ENCODE measurements at places on chromosomes 3 and 15.

DNA sequence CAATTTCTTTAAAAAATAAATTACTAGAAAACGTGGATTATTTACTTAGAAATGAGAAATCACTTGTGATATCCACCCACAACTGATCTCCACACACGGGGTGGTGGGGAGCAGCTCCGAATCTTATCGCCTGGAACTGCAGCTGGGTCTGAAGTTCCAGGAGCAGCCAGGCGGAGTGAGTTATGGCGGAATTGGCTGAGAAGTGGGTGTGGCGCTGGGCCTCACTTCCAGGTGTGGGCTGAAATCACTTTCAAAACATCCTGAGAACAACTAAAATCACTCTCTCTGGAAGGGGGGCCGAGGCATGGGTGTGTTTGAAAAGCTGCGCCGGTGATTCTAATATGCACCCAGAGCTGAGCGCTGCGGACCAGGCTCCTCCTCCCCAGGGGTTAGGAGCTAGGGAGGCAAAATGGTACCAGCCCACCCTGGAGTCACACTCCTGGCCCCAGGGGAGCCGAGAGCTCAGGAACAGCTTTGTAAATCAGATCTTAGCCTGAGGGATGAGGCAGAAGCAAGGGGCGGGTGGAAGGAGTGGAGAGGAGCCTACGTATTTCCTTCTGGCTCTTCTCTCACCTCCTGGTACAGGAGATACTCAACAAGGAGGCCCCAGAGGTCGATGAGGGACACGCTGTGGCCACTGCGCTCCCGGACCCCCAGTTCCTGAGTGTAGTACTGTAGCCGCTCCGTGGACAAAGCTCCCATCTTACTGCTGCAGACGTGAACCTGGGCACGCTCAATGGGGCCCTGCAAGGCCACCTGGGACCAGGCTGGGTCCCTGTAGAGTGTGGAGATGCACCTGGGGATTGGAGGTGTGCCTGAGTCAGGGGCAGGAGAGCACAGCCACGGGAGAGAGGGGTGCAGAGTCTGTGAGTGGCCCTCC is 9.6 kb downstream of the PLA2G4F start:
- no peak for DNase-seq

DNA sequence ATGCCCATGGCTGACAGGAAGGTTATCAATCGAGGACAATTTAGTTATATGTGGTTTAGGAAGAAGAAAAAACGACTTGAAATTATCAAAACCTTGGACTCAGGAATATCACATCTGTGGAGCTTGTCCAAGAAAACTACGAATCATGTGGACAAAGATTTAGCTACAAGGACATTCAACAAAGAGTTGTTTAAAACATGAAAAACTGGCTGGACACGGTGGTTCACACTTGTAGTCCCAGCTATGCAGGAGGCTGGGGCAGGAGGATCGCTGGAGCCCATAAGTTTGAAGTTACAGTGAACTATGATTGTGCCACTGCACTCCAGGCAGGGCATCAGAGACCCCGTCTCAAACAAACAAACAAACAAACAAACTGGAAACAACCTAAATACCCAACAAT is 142.4 kb downstream of the MAGI1 start:
- no peak for DNase-seq

DNA sequence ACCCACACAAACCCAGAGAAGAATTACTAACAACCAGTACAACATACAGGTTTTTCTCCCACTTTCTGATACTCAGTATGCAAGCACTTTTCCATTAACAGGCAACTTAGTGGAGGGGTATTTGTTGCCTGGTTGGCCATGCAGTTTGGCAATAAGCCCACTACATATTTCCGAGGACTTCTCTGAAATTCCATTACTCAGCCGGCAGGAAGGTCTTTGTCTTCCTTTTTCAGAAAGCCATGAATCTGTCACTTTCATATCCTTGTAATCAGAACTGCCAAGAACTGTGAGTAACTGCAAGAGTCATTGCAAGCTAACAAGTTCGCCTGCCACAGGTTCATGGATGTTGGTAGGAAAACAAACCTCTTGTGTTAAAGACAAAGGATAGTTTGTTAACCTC is 422.3 kb upstream of the ROBO1 start:
- DNase-seq: no peak

- no peak for DNase-seq
Measured at GRCh38 chr15:60563539-60564404, 84.8 kb upstream of the ICE2 start.

DNA sequence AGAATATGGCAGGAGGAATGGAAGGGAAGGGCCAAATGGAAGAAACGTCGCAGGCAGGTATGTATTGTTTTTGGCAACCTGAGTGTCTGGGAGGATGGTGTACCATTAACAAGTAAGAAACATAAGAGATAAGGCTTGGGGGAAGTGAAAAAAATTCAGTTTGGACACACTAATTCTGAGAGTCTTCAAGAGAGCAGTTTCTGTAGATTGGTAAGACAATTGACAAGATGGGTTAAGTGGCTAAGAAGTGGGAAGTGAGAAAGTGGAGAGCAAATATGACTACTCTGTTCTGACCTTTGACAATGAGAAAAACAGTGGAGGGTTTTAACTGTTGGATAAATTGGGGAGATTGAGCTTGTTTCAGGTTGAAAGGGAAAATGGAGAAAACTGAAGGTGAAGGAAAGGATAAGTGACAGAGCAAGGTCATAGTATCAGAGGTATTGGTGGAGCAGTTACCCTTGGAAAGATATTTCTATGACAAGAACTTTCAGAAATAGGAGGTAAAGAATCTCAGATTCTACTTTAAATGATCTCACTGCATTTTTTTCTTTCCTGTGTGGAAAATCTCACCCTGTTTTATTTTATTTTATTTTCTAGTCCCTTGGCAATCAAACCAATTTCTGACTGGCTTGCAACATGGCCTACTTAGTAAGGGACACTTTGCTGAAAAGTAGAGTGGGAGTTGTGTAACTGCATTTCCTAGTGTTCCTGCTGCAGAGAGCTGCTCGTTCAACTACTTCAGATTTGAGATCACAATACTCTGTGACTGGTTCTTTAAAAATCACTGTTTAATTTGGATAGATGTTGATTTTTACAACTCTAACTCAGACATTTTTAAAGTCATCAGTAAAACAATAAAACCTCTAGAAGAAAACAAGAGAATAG is 23.1 kb upstream of the GABPB1 start:
- peak; percentile 70 for DNase-seq

DNA sequence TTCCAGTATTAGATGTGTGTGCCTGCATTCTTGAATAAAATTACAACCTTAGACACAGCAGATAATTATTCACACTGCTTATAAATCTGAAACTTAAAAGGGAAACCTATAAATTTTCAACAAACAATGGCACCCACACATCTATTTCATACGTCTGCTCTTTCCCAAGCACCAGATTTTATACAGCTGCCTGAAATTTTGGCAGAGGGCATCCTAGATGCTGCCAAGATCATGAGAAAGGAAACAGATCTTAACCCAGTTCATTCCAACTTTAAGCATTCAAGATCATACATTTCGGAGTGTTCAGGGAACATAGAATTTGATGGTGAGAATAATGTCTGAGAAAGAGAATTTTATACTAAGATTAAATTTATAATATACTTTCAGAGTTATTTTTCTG is 53.1 kb downstream of the CLDN1 start:
- DNase-seq: no peak

- no peak for DNase-seq
Measured at GRCh38 chr3:100288288-100288894, 27.6 kb downstream of the TBC1D23 start.

DNA sequence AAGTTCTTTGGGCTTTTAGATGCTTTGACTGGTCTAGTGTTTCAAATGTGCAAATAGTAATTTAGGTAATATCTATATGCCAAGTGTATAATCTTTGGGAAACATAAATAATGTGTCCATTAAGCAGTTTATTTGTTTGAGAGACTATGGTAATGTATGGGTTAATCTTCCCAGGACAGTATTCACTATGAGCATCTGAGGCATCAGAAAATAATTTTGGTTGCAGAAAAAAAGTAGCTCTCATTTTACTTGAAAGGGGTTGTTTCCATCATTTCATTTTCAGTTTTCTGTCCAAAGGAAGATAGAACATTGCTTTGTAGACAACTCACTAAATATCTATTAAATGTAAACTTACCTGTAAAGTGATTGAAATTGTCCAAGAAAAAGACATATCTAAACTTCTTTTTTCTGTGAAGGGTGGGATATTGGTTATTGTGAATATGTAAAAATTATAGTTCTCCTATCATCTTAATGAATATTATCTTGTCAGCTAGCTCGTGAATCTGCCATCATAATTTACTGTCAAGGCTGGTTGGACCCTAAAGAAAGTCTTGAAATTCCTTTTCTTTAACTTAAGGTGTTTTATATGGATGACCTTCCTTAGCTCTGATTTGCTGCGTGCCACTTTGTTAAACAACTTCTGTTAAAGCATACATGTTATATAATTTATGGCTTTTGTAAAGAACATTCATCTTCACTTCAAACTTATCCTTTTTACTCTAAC is 108.8 kb downstream of the EPHA3 start:
- DNase-seq: no peak

DNA sequence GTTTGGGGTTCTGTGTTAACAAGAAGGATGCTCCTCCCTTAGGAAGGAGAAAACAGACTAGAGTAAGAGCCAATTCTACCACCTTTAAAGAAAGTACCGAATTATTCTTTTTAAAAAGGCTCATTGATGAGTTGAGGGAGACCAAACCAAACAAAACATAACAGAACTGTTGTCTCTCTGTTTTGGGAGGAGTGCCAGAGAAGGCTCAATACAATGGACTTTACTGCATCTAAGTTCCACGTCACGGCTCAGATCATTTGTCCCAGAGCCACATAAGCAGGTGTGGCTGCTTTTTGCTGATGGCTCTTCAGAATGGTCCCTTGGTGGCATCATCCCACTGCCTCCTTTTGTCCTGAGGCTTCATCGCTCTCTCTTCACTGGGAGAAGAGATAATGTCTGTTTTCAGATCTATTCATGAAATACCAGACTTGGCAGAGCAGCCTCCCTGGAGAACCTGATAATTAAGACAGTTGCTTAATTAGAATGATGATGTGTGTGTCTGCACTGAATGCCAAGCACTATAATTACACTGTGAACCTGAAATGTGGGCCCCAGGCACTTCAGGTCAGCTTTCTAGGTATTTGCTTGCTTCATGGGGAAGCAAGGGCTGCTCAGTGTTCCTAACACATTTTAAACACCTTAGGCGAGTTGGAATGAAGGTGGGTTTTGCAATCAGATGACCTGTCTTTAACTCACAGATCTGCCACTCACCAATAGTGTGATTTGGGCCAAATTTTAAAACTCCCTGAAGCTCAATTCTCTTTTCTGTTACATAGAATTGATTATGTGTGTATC is 335.2 kb upstream of the MCTP2 start:
- no peak for DNase-seq

DNA sequence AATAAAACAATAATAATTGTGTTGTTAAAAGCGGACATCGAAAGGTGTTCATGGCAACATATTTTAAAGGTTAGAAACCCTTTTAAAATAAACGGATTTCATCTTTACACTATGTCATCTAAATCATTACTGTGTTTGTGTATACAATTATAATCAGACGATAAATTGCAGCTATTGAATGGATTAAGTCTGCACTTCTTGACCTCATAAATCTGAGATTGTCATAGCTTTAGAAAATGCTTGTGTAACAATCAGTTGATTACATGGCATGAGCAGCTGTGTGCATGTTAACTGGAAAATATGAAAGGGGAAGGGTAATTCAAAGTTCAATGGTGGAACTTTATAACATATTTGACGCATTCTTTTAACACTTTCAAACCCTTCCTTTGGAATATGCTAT is 152.4 kb upstream of the MDFIC2 start:
- no peak for DNase-seq

- DNase-seq: no peak
Measured at GRCh38 chr3:187833799-187834578, 88.7 kb upstream of the BCL6 start.

DNA sequence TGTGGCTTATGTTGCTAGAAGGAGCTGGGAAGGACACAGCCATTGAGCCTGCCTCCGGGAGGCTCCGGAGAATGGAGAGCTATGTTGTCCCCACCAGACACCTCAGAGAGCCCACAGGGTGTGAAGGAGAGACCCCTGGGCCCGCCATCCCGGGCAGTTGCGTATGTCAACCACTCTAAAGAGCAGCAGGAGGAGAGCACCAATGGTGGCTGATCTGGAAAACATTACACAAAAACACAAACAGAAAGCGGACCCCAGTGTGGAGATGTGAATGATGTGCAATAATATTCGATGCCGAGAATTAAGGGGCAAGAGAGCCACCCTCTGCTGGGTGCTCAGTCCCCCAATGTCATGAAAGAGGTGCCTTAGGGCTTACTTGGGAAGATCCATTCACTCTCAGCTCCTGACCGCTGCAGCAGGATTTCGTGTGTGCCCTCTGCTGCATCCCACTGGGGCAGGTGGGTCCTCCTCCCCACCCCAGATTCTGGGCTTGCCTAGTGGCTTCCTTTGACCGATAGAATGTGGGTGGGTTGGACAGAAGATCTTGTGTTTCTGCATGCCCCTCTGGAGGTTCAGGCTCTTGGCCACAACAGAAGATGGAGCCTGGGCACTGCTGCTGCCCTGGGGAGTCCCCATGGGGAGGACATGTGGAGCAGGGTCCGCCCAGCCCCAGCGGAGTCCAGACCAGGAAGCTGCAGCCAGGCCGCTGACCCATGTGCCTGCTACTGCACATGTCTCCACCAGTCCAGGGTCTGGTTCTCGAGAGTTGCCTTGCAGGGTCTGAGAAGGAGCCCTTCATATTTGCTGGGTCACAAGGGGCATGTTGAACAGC is 245.3 kb downstream of the OCA2 start:
- no peak for DNase-seq

DNA sequence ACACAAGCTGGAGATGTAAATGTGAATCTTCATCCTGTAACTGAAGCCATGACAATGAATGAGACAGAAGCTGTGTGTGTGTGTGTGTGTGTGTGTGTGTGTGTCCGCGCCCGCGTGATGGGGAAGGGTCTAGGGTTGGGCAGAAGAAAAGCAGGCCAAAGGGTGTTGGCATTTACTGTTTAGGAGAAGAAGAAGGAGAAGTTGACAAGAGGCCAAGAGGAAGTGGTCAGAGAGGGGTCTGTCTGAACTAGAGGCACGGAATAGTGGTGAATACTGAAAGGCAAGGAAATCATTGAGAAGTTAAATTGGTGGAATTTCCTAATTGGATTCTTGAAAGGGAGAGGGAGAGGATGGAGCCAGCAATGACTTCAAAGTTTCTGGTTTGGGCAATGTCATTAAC is 5.6 kb upstream of the NCEH1 start:
- DNase-seq: no peak

- DNase-seq: no peak
Measured at GRCh38 chr3:48232734-48233133, 8.2 kb upstream of the ZNF589 start.

DNA sequence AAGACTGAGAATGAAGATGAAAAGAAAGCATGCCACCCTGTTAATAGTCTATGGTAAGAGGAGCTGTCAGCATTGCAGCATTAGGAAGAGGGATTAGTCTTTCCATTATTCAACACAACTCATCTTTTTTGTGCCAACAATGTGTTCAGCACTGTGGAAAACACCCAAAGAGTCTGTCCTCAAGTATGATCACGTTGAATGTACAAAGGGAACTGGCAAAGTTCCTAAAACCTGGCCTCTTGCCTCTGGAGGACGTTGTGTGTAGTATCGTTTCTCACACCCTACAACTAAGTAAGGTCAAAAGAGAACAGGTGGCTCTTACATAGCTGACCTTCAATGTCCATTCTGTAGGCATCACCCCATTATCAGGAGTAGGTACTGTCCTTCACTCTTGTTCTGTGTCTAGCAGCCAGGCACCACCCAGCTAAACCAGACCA is 147.9 kb upstream of the THBS1 start:
- DNase-seq: no peak

GRCh38 chr3:13245615-13245978 is 172.4 kb upstream of the IQSEC1 start:
- DNase-seq: no peak

Measured in GM18507 (cell line).